ENCODE measurements at places on chromosomes 1 and 21. TPM values are rescaled to one million over a fixed set of nuclear protein-coding genes. Genes with fewer than 3 reads are reported as not detected.

NFASC gene
- total RNA-seq: 53.6 TPM

ADGRB2 gene
- 6.1 TPM for total RNA-seq

SHISAL2A gene
- not detected for total RNA-seq

ZNF692 gene
- total RNA-seq: 35.0 TPM

FOXO6 gene
- under 0.01 TPM for total RNA-seq

AMY1C gene
- total RNA-seq: not detected

TCHHL1 gene
- total RNA-seq: not detected

TAF5L gene
- 13.6 TPM for total RNA-seq

NUCKS1 gene
- total RNA-seq: 110 TPM

LCE1C gene
- not detected for total RNA-seq

VANGL1 gene
- total RNA-seq: 8.2 TPM

SETD4 gene
- 17.6 TPM for total RNA-seq

ERICH3 gene
- total RNA-seq: not detected

Data from uterine smooth muscle cell (primary cell).